Left renal cortex interstitium (tissue), 4 donors: ENCODE measurements at places on chromosomes 5 and 9. TPM values are rescaled to one million over a fixed set of nuclear protein-coding genes. Genes with fewer than 3 reads are reported as not detected.

DNA sequence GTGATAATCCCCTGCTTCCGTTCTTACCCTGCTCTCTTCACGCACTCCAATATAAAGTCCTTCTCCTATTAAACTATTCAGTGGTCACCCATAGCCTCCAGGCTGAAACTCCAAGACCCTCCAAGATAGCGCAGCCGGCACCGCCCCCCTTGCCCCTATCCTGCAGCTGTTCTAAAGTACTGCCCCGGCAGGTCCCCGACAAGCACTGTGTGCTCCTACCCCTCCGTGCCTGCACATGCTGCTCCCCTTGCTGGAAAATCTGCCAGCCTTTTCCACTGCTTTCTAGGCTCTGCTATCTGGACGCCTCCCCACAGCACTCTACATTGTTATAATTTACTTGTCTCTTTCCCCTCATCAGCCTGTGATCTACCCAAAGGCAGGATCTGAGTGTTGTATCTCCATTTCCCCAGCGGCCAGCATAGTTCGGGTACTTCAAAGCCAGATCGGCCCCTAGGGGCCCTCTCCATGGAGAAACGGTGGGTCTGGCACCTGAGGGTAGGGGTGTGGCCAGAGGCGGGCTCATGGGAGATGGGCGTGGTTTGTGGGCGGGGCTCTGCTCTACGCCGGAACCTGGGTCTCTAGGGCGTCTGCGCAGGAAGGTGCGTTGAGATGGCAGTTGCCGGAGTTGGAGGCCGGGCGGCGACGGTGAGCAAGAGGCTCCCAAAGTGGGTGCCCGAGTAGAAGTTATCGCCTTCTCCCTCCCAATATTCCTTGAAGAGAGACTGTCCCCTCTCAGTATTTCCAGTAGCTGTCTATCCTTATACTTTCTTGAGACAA is 83.5 kb upstream of the RUSC2 start:
- DNase-seq, result no peak

GRCh38 chr9:5468850-5469249 is 18.5 kb downstream of the CD274 start:
- DNase-seq, result no peak

IFNB1 gene
- not detected for polyA plus RNA-seq

STK32A gene
- polyA plus RNA-seq, result 12.3 TPM

- no peak for DNase-seq
Measured at GRCh38 chr9:97892421-97892820, 29.9 kb downstream of the TRMO start.

GRIA1 gene
- 5.8 TPM for polyA plus RNA-seq

GRCh38 chr9:11755951-11756350 is 937.2 kb upstream of the TYRP1 start:
- no peak for DNase-seq

DNA sequence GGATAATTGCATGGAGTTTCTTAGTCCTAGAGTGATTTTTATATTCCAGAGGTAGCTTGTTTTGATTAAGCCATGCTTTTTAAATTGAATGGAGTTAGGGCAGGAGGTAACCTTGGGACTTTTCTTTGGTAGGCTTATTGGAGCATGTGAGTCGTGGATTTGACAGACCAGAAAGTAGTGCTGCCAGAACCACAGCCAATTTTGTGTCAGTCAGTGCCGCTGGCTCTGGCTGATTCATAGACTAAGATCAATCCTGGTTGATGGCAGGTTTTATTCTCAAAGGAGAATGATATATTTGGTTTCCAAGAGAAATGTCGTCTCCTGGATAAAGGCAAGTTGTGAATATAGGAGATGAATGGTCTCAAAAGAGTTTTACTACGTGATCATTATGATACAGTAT is 20.3 kb downstream of the RAI14 start:
- DNase-seq, result no peak

MEGF10 gene
- polyA plus RNA-seq, result 0.65 TPM
